Caco-2 (cell line): ENCODE measurements at places on chromosomes 2 and 18.
A peak's percentile ranks its signal among the peaks of the same experiment; 100 is the strongest.

- no peak for DNase-seq
Measured at GRCh38 chr18:11489266-11489899, 120.0 kb upstream of the SLC35G4 start.

DNA sequence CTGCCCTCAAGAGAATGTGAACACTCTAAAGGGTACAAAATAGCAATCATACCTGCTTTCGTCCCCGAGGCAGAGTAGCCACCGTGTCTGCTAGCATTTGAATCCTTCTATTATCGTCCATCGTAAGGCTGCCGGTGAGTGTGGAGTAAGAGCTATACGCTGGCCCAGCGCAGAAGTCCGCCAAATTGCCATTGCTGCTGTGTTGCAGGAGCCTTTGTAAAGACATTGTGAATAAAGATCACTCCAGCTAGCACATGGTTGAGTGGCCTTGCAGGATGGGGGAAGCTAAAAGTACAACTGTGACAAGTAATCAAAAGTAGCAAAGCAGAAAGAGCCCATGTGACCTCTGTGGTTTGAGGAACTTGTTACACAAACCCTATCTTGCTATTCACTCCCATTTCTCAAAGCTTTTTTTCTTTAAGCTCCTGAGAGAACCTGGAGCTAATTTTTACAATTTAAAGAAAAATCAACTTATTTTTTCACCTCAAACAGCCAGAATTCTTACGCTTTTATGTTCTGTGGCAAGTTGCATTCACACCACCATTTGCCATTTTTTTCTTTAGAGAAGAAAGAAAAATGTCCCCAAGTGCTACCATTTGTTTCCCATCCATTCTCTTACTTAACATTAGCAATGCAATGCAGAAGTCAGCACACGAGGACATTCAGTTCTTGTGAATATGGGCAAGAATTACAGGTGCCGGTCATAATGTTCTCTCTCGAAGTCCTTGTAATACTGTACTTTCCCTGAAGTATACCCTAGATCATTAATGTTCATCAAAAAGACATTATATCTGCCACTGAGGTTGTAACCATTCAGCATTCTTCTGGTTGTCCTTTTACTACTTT is at the start of gene CYTIP:
Gene CYTIP (minus strand): TSS at position 295 of the 846 bp plus-strand sequence. CDS start 69 bp downstream, at position 226.
- DNase-seq = no peak

GRCh38 chr2:105134081-105134480 is 96.2 kb downstream of the MRPS9 start:
- DNase-seq = no peak

- no peak for DNase-seq
Measured at GRCh38 chr2:121478996-121479745, 51.5 kb upstream of the RNU4ATAC start.

- no peak for DNase-seq
Measured at GRCh38 chr2:9815844-9816279, 27.4 kb upstream of the TAF1B start.

GRCh38 chr2:10620481-10620880 is 69.3 kb downstream of the NOL10 start:
- no peak for DNase-seq

- DNase-seq = no peak
Measured at GRCh38 chr2:71940695-71941094, 207.0 kb downstream of the CYP26B1 start.

DNA sequence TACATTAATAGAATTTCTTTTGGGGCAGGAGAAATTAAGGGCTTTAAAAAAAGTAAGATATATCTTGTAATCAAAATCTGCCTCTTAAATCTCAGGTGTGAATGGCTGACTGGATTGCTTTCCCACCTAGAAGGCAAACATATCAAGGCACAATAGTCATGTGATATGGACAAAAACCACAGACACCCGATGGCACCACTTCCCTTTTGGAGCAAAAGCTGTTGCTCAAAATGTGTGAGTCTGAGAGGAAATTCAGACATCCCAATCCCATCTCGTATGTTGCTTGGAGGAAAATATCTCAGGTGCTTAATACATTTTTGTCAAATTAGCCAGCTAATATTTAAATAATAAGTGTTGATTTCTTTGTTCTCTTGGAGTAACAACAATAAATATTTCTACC is 120.7 kb downstream of the KCNF1 start:
- DNase-seq = no peak

DNA sequence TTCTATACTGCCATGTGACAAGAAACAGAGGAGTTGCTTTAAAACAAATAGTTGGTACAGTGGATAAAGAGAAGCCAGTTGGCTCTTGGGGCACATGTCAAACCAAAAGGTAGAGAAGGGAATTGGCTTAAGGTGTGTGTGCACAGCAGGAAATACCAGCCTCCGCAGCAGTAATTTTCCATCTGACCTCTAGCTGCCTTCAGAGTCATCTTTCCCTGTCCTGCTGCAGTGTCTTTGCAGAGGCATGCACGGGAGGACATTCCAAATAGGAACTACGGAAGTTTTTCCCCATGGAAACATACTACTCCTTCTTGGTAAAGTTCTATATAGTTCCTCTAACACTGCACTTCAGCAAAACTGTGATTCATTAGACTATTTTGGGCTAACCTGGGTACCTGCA is 99.5 kb downstream of the RAB3GAP1 start:
- DNase-seq = no peak

DNA sequence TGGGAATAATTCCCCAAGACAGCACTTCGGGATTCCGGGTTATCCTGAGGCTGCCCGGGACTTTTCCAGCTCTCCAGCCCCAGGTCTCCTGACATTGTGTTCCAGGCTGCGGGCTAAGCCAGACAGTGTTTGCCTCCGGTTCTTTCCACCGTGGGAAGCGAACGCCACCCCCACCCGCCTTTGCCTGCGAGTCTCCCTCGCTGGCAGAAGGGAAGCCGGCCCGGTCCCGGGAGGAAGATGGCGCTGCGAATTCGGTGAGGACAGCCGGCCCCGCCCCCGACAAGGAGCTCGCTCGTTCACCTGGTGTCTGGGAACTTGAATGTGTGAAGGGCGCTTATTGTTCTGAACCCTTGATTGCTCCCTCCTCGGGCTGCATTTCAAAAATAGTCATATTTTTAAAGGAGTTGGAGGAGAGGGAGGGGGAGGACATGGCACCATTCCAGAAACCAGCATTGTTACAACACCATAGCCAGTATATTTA is 2.9 kb downstream of the LRATD1 start:
- peak; percentile 66 for DNase-seq

DNA sequence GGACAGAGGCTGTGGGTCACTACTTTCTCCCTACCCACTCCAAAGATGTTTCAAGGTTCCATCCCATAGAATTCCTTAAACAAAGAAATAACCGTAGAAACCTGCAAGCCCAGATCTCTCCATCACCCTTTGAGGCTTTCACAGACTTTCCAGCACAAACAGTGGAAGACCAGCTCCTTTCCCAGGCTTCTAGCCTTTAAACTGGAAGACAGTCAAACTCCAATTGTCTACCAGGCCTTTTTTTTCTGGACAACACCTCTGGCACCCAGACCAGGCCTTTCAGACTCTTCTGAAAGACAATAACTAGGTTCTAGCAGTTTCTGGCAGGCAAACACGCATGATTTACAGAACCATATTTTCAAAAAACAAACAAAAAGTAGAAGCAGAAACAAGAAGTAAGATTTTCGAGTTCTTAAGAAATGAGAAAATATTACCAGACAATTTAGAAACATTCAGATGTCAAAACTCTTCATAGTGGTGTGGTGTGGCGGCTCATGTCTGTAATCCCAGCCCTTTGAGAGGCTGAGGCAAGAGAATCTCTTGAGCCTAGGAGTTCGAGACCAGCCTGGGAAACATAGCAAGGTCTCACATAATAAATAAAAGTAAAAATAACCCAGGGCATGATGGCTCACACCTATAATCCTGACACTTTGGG is 106.8 kb upstream of the MSH2 start:
- no peak for DNase-seq

GRCh38 chr18:2612996-2613395 is 41.6 kb downstream of the NDC80 start:
- no peak for DNase-seq

- DNase-seq = no peak
Measured at GRCh38 chr2:11903085-11903606, 156.7 kb downstream of the LPIN1 start.

- DNase-seq = no peak
Measured at GRCh38 chr2:241540401-241540770, 18.2 kb upstream of the BOK start.

- DNase-seq = peak; percentile 87
Measured at GRCh38 chr2:133886735-133887675, 318.7 kb upstream of the NCKAP5 start.

- peak; percentile 61 for DNase-seq
Measured at GRCh38 chr2:168348076-168348475, 100.7 kb upstream of the STK39 start.

- no peak for DNase-seq
Measured at GRCh38 chr2:64804651-64805050, 150.9 kb upstream of the SERTAD2 start.

GRCh38 chr2:196200557-196200956 is 29.2 kb upstream of the STK17B start:
- no peak for DNase-seq

GRCh38 chr2:7891312-7891711 is 790.5 kb upstream of the ID2 start:
- DNase-seq = no peak

- no peak for DNase-seq
Measured at GRCh38 chr2:203669820-203670219, 36.6 kb upstream of the CD28 start.

GRCh38 chr2:10658914-10659257 is 30.9 kb downstream of the NOL10 start:
- no peak for DNase-seq

DNA sequence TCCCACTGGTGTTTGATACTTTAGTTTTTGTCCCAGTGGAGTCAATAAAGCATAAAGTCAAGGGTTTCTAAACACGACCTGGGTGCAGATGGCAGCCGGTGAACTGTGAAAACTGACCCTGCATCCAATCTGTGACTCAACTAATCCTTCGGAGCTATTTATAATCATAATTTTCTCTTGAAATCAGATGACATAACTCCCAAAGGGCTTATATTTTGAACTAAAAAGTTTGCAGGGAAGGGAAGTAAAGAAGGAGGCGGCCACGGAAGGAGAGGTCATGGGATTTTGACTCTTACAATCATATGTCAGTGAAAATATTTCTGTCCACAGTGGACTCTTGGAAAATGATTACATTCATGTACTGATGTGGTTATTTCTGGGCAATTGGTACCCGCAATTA is 178.5 kb downstream of the PDE1A start:
- DNase-seq = no peak

- DNase-seq = no peak
Measured at GRCh38 chr2:148982282-148982681, 56.2 kb upstream of the LYPD6B start.

DNA sequence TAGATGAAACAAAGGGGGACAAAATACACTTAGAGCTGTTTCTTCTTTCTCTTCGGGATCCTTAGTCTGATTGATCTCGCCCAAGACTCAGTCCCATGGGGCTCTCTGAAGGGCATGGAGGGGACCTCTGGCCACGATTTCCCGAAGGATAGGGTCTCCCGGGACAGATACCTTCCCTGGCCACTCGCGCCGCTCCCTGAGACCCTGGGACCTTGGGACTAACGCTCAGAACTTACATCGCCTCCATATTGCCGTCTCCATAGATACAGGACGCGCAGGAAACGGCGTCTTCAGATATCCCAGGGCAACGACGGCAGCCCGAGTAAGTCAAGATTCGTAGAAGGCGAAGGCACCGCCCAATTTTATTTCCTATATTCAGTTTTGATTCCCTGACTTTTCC is at the start of gene CFAP65:
Gene CFAP65 (minus strand): TSS at position 265 of the 400 bp plus-strand sequence. CDS start 2,468 bp downstream, outside the sequence.
- no peak for DNase-seq

GRCh38 chr2:234203135-234203984 is 152.9 kb downstream of the SPP2 start:
- DNase-seq = no peak

GRCh38 chr2:55399815-55400214 is 19.8 kb downstream of the CCDC88A start:
- DNase-seq = no peak

DNA sequence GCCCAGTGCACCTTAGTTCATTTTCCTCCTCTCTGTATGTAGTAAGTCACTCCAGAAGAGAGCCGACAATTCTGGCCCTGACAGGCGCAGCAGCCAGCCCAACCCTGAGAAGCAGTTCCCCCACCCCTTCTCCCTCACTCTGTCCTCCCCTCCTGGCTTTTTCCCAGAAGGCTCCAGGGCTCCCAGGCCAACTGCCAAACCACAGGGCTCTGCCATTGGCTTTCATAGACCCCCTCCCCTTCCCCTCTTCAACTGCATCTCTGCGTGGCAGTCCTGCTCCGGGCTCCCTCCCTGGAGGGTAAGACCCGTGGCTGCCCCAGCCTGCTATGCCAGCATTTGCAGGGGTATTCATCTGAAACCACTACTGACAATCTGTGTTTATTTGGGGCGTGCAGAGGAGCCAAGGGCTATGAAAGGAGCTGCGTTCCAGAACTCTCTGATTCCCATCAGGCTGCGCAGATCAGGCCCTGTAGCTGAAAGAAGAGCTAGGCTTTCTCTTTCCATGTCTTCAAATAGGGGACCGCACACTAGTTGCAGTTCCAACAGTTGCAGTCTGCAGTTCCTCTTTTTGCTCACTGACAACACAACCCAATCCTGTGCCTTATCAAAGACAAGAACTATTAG is 388.6 kb upstream of the TNP1 start:
- no peak for DNase-seq

DNA sequence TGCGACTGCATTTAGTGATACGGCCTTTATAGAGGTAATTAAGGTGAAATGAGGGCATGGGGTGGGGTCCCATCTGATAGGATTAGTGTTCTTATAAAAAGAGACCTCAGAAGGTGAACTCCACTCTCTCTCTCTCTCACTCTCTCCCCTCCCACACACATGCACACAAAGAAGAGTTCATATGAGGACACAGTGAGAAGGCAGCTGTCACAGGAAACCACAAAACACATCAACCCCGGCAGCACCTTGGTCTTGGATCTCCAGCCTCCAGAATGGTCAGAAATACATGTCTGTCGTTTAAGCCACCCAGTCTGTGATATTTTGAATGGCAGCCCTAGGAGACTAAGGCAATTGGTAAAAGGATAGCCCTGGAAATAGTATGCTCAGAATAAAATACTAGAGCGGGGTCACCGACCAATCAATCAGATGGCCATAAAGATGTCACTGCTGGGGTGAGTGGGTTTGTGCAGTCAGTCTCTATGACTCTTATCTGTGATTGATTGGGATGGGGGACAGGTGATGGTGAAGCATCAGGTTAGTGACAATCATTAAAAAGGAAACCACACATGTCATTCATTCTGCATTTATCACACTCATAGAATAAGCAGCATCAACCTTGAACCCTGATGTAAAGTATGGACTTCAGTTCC is 118.9 kb upstream of the POU3F3 start:
- DNase-seq = no peak

GRCh38 chr2:28927878-28928277 is 33.4 kb downstream of the WDR43 start:
- DNase-seq = no peak

DNA sequence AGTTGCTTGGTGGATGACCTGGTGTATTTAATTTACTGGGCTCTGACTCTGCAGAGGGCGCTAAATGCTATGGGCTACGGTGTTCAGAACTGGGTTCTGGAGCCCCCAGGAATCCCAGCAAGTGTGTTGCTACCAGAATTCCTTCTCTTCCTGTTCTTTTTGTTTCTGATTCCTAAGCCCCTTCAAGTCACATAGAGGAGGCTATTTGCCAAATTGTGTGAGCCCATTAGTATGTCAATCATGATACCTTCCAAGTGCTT is 358.2 kb upstream of the SPRED2 start:
- no peak for DNase-seq

GRCh38 chr2:109690822-109691541 is 76.8 kb downstream of the SOWAHC start:
- DNase-seq = peak; percentile 94

- peak; percentile 40 for DNase-seq
Measured at GRCh38 chr18:77131652-77132368, 773 bp downstream of the MBP start.

- DNase-seq = no peak
Measured at GRCh38 chr2:170396799-170397459, 219.0 kb downstream of the MYO3B start.
